ENCODE measurements at places on chromosomes 4 and X. TPM values are rescaled to one million over a fixed set of nuclear protein-coding genes. Genes with fewer than 3 reads are reported as not detected.

Gene TCEAL2
- not detected for total RNA-seq

Gene NR0B1
- not detected for total RNA-seq

Gene MAGEA2
- total RNA-seq, result not detected

GRCh38 chr4:8276358-8277240 is 7.0 kb downstream of the HTRA3 start:
- H3K36me3 ChIP-seq, result no peaks in the 10 kb centered on the region
- no peak for DNase-seq
- peaks cover 5% of the 10 kb centered on the region for H3K4me1 ChIP-seq

DNA sequence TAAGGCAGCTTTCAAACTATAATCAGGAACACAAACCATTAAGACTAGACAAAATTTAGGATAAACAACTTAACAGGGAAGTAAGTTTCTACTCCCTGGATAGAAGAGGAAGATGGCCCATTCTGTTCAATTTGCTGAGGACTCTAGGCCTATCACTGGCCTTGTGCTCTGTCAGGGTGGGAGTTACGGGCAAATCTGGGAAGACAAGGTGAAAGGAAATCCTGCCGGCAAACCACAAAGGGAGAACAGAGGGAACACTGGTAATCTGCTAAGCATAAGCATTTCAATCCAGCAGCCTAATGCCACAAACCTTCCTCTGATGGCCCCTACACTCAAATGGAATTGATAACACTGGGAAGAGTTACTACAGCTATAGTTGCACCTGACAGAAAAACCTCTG is 8.3 kb downstream of the GPR82 start:
- peaks cover 15% of the 10 kb centered on the region for H3K27me3 ChIP-seq
- H3K4me1 ChIP-seq, result peaks cover 31% of the 10 kb centered on the region
- no peak overlapping the region for H3K27ac ChIP-seq
- no peak overlapping the region for H3K4me3 ChIP-seq
- peaks cover 4% of the 10 kb centered on the region for H3K36me3 ChIP-seq
- DNase-seq, result no peak

DNA sequence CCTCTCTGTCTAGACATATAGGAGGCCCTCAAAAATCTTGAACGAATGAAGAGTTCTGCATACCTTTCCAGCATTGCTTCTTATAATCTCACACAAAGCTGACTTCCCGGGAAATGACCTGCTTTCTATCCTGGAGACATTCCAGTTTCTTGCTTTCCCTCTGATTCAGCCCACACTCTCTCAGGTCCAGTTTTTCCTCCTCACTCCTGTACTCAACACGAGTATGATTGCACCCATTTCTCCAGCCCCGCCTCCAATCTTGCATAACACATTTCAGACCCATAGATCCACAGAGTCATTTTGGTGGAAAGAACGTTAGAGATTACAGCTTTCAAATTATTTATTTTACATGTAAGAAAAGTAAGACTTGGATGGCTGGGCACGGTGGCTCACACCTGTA is 127.5 kb upstream of the TLR3 start:
- H3K27me3 ChIP-seq, result peaks cover 7% of the 10 kb centered on the region
- peaks cover 5% of the 10 kb centered on the region for H3K4me1 ChIP-seq
- no peak overlapping the region for H3K4me3 ChIP-seq
- no peaks in the 10 kb centered on the region for H3K36me3 ChIP-seq
- H3K27ac ChIP-seq, result no peak overlapping the region

DNA sequence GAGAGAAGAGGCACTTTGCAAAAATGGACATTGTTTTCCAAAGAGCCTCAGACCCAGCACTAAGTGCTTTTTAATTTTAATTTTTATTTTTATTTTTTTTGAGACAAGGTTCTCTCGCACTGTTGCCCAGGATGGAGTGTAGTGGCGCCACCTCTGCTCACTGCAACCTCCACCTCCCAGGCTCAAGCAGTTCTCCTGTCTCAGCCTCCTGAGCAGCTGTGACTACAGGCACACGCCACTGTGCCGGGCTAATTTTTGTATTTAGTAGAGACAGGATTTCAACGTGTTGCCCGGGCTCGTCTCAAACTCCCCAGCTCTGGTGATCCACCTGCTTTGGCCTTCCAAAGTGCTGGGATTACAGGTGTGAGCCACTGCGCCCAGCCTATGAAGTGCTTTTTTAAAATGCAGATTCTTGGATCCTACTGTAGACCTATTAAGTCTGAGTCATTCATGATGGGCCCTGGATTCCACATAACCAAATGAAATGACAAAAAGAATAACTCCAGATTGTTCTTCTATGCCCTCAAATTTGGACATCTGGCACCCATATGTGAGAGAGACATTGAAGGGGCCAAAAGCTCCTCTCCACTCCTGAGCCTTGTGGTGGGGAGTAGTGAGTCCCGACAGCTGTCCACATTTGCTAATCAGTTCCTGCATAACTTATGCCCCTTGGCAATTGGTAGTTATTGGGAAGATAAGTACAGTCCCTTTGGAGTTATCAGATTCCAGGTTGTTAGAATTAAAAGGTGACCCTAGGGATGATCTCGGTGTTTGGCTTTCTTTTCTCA is 3.6 kb downstream of the NOCT start:
- no peaks in the 10 kb centered on the region for H3K36me3 ChIP-seq
- H3K27ac ChIP-seq, result no peak overlapping the region
- peaks cover 21% of the 10 kb centered on the region for H3K4me1 ChIP-seq
- no peaks in the 10 kb centered on the region for H3K27me3 ChIP-seq
- H3K4me3 ChIP-seq, result no peak overlapping the region

GRCh38 chrX:12974305-12974795 is 560 bp upstream of the TMSB4X start:
- peak overlapping the region; percentile 93 for H3K4me3 ChIP-seq
- peak overlapping the region; percentile 91 for H3K27ac ChIP-seq
- H3K36me3 ChIP-seq, result peaks cover 22% of the 10 kb centered on the region
- peak; percentile 86 for DNase-seq

GRCh38 chr4:85520765-85521749 is 46.1 kb downstream of the ARHGAP24 start:
- H3K27ac ChIP-seq, result no peak overlapping the region
- no peaks in the 10 kb centered on the region for H3K4me1 ChIP-seq
- H3K36me3 ChIP-seq, result no peaks in the 10 kb centered on the region
- H3K4me3 ChIP-seq, result no peak overlapping the region
- no peaks in the 10 kb centered on the region for H3K27me3 ChIP-seq

GRCh38 chrX:119760026-119760877 is 1.9 kb downstream of the SOWAHD start:
- no peaks in the 10 kb centered on the region for H3K36me3 ChIP-seq
- no peak for DNase-seq
- H3K27ac ChIP-seq, result no peak overlapping the region
- peaks cover 3% of the 10 kb centered on the region for H3K27me3 ChIP-seq
- H3K4me1 ChIP-seq, result peaks cover 28% of the 10 kb centered on the region

- H3K36me3 ChIP-seq, result no peaks in the 10 kb centered on the region
- H3K27ac ChIP-seq, result no peak overlapping the region
- H3K4me3 ChIP-seq, result no peak overlapping the region
Measured at GRCh38 chr4:138979742-138980141, 35.8 kb upstream of the NOCT start.

- no peaks in the 10 kb centered on the region for H3K27me3 ChIP-seq
- peaks cover 3% of the 10 kb centered on the region for H3K4me1 ChIP-seq
- no peak overlapping the region for H3K27ac ChIP-seq
- peaks cover 12% of the 10 kb centered on the region for H3K36me3 ChIP-seq
- DNase-seq, result no peak
Measured at GRCh38 chrX:118666521-118666920, 60.9 kb upstream of the IL13RA1 start.

GRCh38 chrX:113929004-113929403 is 654.9 kb upstream of the HTR2C start:
- no peak overlapping the region for H3K4me3 ChIP-seq
- no peak for DNase-seq
- H3K36me3 ChIP-seq, result no peaks in the 10 kb centered on the region
- no peaks in the 10 kb centered on the region for H3K27me3 ChIP-seq
- H3K27ac ChIP-seq, result no peak overlapping the region
- no peaks in the 10 kb centered on the region for H3K4me1 ChIP-seq

DNA sequence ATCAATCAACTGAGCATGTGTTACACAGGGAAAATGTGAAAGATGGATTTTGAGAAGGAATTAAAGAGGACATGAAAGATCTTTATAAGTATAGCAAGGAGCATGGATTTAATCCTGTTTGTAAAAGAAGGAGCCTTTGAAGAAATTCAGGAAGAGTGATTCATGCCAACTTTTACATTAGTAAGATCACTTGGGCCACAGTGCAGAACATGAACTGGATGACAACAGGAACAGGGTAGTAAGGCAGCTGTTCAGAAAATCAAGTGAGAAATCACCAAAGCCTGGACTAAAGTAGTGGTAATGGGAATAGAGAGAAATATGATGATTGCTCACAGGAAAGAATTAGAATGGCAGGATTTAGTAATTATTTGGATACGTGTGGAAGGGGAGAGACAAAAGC is 265.7 kb upstream of the PCDH7 start:
- DNase-seq, result no peak
- no peak overlapping the region for H3K27ac ChIP-seq
- no peak overlapping the region for H3K4me3 ChIP-seq
- H3K27me3 ChIP-seq, result no peaks in the 10 kb centered on the region

Measured in natural killer cell treated with Interleukin-12 subunit alpha and Interleukin-12 subunit beta and Interleukin-15 and Interleukin-18, amount 100 ng/mL, for 72 hours (primary cell).